ENCODE measurements at places on chromosomes 12 and 14.

DNA sequence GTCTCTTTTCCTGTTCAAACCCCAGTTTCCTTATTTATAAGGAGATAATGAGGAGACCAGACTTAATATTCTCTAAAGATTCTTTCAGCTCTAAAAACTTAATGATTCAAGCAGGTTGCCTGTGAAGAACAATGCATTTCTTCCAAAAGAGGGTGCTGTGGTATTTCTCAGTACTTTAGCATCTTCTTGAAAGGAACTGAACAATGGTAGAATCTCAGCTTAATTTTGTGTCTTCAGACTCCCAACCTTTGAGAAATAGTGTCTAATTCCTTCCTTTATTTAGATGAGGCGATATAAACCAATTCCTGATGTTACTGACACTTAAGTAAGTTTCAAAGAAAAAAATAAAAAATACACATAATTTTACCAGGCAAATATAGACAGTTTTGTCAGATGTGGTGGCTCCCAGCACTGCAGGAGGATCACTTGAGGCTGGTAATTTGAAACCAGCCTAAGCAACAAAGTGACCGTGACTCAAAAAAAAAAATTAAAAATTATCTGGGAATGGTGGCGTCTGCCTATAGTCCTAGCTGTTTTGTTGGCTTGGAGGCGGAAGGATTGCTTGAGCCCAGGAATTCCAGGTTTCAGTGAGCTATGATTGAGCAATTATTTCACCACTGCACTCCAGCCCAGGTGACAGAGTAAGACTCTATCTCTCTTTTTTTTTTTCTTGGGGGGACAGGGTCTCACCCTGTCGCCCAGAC is 76.9 kb upstream of the PSMA6 start:
- no peak for DNase-seq

GRCh38 chr14:35944847-35945246 is 118.7 kb downstream of the BRMS1L start:
- no peak for DNase-seq

DNA sequence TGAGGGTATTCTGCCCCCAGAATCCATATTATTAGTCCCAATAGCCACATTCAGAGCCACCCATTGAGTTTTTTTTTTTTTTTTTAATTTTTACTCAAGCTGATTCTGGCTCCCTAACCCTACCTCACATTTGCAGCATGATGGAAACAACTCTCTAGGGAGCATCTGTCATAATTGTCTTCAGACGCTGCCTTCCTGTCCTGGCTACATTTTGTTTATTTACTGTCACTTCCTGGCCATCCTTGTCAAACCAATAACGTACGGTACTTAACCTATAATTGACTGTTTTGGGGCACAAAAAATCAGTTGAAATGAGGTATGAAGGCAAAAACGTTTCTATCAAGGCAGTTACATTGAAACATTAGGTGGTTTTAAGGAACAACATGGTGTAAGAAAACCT is 2.1 kb downstream of the GLIPR1 start:
- DNase-seq = no peak

DNA sequence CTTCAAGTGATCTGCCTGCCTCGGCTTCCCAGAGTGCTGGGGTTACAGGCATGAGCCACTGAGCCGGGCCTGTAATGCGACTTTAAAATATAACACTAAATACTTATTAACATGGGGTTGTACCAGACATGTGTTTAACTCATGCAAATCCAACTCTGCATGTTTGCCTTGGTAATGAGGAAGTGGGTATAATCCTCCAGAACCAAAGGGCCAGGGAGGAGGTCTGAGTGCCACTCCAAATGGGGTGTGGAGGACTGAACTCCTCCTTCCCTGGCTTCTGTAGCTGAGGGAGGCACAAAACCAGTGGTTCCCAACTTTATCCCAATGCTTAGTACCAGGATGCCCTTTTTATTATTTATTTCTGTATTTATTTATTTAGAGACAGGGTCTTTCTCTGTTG is 61.6 kb upstream of the MED13L start:
- no peak for DNase-seq

GRCh38 chr12:93347054-93347785 is 30.5 kb upstream of the NUDT4 start:
- no peak for DNase-seq

DNA sequence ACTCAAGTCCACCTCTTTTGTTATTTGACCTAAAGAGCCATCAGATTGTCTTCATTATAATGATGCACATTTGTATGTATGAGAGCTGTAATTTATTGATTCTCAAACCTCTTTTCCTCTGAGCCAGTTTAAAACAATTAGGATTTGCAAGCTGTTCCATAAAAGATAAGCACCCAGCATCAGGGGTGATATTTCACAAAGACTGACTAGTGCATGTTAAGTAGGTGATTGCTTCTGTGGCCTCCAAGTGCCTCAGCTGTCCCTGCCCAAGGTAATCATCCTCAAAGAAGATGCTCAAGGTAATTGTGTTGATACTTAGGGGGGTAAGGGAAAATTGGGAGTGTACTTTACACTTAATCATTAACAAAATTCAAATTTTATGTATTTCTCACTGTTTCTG is 18.2 kb downstream of the CEP128 start:
- DNase-seq = no peak

DNA sequence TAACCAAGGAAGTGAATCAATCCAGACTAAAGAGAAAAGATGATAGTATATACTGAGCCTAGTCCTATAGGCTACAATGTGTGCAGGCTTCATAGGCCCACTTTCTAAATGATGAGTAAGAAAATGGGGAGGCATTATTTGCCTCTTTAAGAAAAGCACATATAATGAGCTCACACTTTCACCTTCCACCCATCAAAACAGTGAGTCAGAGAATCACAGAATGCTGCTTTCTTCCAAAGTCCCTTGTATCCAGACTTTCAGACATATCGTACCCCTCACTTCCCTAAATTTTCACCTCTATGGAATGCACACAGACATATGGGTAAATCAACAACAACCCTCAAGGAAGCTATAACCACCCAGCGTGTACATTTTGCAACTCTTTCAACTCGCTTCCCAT is 286.4 kb upstream of the PRKD1 start:
- DNase-seq = no peak

DNA sequence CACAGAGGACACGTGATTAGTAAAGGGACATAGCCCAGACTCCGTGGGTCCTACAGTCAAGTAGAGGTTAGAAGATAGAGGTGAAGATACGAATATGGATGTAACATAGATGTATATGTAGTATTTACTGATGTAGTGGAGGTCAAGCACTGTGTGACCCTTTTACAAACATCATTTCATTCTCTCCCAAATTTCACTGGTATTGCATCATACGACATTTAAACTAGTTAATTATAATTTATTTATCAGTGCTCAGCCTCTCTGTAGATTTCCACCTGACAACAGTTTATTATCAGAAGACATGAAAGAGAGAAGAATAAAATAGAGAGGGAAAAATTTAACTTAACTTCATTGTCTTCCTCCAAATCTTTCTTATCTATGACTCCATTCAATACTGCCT is 927.9 kb upstream of the TMEM132C start:
- no peak for DNase-seq

GRCh38 chr12:56188131-56188777 is 1.0 kb downstream of the SMARCC2 start:
- no peak for DNase-seq

- no peak for DNase-seq
Measured at GRCh38 chr14:73913256-73913655, 26.6 kb downstream of the ZNF410 start.

- DNase-seq = no peak
Measured at GRCh38 chr14:102417646-102418045, 54.9 kb downstream of the TECPR2 start.

- no peak for DNase-seq
Measured at GRCh38 chr12:2654741-2655140, 140.0 kb upstream of the FKBP4 start.

DNA sequence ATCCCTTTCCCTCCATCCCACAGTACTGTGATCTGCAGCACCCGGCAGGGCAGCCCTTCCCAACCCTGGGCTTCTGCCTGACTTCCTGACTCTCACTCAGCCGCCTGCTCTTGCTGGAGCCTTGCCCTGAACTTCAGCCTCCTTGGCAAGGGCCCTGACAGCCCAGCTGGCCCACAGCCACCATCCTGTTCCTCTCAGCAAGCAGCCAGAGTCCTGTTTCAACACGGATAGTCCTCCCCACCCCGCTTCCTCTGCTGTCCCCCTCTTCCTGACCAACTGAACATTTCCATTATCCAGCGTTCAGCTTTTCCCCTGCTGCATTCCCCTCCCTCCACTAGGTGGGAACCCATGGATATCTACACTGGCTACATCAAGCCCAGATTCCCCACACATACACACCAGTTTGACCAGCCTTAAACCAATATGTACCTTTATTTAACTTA is 74.0 kb upstream of the MDM1 start:
- no peak for DNase-seq

Data from activated CD8-positive, alpha-beta memory T cell treated with anti-CD3 and anti-CD28 coated beads for 48 hours (primary cell).